ENCODE measurements at places on chromosomes 1 and 21.

DNA sequence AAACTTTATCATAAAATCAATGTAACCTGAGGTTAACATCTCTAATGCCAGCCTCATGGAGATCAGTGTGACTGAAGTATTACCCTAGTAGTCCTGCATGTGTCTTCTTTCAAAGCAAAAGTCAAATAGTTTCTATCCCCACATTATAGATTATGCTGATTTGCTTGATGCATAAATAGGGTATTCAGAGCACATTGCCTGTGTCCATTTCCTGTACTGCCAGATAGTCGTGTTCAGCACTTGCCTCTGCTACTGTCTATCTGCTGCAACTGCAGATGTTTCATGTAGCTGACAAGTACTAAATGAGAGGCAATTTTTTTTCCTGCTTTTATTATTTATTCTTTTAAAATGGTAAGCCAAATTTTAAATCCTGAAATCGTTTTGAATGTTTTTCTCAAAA, 348.7 kb downstream of the CHRM3 start:
- DNase-seq: no peak

GRCh38 chr21:34807146-34807880, 138.5 kb downstream of the CLIC6 start:
- no peak for DNase-seq

DNA sequence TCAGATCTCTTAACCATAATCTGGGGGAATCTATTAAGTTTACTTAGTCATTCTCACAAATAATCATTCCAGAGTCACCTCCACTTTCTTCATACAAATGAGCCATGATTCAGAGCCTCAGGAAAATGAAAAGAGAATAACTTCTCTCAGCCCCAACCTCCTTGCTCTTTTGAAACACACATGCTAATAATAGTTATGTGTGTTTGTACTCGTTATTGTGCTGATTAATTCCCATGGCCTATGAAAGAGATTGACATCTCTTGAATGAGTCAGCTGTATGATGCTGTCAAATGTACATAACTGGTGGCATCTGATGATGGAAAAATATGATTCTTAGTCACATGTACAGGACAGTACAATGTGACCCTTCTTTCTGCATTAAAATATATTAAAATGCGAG, 41.5 kb downstream of the DTL start:
- no peak for DNase-seq

DNA sequence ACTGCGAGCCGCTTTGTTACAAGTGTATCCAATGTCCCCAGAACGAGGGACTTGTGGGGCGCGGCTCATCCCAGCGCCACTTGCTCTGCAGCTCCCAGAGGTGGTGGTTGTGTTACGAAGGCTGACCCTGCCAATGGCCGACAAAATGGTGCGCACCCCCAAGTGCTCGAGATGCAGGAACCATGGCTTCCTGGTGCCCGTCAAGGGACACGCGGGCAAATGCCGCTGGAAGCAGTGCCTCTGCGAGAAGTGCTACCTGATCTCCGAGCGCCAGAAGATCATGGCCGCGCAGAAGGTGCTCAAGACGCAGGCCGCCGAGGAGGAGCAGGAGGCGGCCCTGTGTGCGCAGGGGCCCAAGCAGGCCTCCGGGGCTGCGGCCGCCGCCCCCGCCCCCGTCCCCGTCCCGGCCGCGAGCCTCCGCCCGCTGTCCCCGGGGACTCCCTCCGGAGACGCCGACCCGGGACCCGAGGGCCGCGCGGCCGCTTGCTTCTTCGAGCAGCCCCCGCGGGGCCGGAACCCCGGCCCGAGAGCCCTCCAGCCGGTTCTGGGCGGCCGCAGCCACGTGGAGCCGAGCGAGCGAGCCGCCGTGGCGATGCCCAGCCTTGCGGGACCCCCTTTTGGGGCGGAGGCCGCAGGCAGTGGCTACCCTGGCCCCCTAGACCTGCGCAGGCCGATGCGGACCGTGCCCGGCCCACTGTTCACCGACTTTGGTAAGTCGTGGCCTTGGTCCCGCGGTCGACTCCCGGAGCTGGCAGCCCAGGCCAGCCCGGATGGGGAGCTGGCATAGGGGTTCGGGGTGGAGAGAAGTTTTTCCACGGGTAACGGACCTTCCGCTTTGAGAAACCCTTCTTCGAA, at the start of gene DMRTB1:
TSS of gene DMRTB1 (plus strand) at position 79 of the 855 bp plus-strand sequence. CDS start at position 134, 55 bp downstream.
- no peak for DNase-seq

DNA sequence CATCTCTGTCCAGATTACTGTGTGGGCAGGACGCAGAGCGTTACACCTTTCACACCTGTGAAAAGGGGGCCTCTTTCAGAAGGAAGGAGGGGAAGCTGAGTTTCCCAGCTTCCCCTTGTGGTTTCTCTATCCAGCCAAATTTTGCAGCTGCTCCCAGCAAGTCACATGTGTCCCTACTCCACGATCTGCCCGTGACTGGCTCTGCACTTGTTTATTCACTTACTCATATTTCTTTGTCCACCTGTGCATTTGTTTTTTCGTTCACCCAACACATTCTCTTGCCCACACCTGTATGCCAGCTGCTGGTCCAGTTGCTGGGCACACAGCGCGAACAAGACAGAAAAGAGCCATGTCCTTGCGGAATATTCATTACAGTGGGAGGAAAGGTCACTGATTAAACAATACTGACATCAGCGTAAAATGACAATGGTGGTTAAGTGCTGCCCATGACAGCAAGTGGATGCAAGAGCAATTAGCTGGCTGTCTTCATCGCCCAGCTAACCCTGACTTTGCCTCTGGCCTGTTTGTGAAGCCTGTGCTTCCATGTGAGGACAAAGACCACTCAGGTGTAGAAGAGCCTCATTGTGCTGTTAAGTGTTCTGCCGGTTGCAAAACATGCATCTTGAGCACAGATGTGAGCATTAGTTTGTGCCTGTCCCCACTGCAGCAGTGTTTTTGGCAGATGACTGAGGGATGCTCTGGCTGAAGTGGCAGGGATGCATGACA, 28.6 kb upstream of the NEK2 start:
- DNase-seq: no peak

- no peak for DNase-seq
These were observed 47.1 kb upstream of the COL6A2 start for GRCh38 chr21:46050668-46051378.

- no peak for DNase-seq
These were observed 196.0 kb downstream of the CRB1 start for GRCh38 chr1:197464044-197464443.

Measured in activated T-helper 1 cell treated with anti-CD3 and anti-CD28 coated beads, Interleukin-2, amount 50 U/mL, for 16 hours (primary cell).